Activated T-cell treated with anti-CD3 and anti-CD28 coated beads for 1 hour (primary cell): ENCODE measurements at places on chromosomes 3 and 15.

GRCh38 chr3:39917065-39917773 is 107.8 kb downstream of the MYRIP start:
- no peak for DNase-seq

DNA sequence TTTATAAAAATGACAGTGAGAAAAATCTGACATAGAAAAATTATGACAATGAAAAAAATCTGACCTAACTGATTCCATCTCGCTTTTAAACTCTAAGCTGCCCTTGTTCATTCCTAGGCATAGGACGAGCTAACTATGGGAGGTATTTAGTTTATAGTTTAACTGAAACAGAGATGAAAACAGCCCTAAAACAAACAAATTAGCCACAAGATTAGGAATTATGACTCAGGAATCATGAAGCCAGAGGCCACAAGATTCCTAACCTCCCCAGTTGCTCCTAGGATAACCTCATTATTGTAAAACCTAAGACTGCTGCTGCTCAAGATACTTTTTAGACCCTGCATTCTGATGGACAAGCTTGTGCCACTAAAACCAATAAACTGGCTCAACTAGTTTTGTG is 122.7 kb upstream of the MNS1 start:
- DNase-seq = no peak

- no peak for DNase-seq
Measured at GRCh38 chr3:64088408-64089205, 65.3 kb upstream of the PSMD6 start.

GRCh38 chr3:9411302-9411701 is 13.9 kb downstream of the SETD5 start:
- no peak for DNase-seq

GRCh38 chr3:113284453-113285050 is 73.2 kb downstream of the BOC start:
- DNase-seq = no peak

DNA sequence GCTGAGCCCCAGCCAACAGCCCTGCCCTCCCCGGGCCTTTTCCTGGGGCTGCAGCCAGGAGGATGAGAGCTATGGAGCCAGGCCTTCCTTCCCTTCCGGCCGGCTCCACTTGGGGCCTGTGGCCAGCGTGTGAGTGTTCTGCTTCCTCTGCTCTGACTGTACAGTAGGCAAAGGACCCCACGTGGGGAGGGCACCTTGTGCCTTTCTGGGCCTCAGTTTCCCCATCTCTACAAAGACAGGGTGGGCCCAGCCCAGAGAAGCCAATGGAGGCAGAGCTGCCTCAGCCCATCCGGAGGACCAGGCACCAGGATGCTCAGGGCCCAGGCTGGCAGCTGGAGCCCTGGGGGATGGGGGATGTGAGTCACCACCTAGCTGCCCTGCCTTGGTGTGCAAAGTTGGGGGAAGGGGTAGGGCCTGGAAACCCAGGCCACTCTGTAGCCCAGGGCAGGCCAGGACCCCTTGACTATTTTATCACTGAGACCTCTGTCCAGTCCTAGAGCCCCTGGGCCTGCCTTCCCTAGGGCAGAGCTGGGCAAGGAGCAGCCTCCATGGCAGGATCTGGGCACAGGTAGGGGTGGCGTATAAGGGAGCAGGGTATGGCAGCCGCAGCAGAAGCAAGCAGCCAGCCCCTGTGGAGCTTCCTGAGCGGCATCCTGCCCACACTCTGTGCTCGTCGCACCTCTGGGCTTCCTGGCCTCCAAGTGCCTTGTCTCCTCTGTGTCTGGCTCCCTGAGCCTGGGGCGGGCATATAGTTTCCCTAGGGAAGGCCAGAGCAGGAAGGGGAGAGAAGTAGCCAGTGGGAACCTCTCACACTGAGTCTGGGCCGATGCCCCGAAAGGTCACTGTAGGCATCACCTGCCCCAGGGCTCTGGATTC is 1.8 kb downstream of the PSTPIP1 start:
- DNase-seq = peak; percentile 50

GRCh38 chr3:16056217-16056616 is 118.3 kb upstream of the GALNT15 start:
- DNase-seq = no peak
